HepG2 (cell line): ENCODE measurements at places on chromosomes 4 and X.
A peak's percentile ranks its signal among the peaks of the same experiment; 100 is the strongest.

DNA sequence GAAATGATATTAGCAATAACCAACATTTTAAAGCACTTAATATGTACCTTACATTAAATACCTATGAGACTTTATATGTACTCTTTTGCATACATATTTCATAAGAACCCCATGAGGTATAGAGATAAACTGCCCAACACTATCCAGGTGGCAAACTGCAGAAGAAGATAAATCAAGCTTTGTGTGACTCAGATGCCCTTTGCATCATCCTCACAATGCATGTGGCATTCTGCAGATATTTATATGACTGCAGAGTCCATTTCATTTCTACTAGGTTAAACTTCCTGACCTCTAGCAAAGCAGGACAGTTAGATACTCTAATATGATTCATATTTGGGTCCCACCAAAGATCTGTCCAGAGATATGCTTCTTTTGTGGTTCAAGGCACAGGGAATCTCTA lies 85.6 kb upstream of the RASGEF1B start:
- no peak for DNase-seq

- DNase-seq = no peak
These were observed 6.1 kb upstream of the SRPK3 start for GRCh38 chrX:153774576-153775292.

GRCh38 chr4:169045862-169046584 lies 36.0 kb upstream of the CBR4 start:
- DNase-seq = no peak

- DNase-seq = no peak
These were observed 50.9 kb downstream of the ENPP6 start for GRCh38 chr4:184166736-184167135.

DNA sequence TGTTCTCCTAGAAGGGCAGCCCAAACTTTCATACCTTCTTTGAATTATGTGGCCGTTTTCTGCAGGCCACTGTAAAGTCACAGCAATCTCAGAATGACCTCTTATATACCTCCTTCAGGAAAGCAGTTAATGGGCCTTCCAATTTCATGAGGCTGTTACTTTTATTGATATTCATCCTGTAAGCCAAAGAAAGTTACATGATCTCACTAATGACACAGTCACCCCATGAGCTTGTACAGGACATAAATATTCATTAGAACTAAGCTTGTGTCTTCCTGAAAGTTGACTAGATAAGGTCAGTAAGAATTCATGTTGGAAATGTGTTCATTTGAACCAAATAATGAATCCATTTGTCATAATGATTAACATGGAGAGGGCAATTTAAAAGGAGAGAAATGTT lies 283.1 kb upstream of the NWD2 start:
- DNase-seq = no peak

DNA sequence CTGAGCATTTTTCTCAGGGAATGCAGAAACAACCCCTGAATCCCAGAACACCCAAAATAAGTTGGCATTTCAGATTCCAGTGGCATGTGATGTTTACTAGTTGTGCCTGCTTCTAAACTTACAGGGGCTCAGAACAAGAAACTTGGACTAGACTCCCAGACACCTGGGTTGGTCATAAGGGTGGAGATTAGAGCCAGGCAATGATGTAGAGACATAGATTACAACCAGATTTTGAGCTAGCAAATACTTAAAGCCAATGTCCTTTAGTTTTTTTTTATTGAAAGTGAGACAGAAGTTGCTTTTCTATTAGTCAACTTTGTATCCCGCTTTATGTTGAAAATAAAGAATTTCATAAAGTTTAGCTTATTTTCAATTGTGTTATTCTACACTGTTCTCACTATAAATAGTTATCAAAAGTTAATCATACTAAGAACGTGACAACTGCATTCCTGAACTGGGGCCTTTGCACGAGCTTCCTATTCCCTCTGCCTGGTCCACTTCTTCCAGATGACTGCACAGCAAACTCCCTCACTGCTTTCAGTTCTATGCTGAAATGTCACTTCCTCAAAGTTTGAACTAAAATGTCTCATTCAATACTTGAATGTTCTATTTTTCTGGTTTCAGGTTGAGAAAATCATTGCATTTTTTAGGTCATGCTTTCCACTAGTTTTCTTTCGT lies 224.7 kb upstream of the PPP1R2C start:
- no peak for DNase-seq

- no peak for DNase-seq
These were observed 166.7 kb upstream of the SH3RF1 start for GRCh38 chr4:169437299-169438047.

DNA sequence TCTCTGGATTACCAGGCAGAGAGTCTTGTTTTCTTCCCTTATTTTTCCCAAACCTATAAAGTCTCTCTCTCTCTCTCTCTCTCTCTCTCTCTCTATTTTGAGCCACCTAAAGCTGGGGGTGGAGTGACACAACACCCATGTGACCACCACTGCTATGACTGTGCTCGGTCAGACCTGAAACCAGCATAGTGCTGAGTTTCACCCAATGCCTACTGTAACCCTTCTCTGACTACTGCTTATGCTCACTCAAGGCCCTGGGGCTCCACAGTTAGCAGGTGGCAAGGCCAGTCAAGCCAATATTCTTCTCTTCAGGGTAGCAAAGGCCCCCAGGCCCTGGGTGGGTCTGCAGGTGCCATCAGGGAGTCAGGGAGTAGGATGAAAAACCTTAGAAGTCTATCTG lies 114.7 kb upstream of the ARMCX2 start:
- DNase-seq = no peak

- DNase-seq = no peak
These were observed 132.8 kb downstream of the ARHGEF9 start for GRCh38 chrX:63652086-63652765.

DNA sequence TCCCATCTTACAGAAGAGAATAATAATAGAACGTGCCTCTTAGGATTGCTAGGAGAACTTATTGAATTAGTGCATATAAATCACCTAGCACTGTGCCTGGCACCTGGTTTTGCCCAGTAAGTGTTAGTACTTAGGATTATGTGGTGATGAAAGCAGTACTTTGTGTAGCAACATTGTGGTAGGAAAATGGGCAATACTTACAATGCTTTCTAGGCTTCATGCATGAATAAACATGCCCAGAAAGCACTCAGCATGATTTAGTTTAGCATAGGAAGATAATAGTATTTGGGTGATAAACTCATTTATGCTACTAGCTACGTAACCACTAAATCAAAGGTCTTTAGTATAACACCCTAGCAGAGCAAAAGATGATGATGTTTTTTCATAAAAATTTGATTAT lies 105.6 kb downstream of the NEUROG2 start:
- no peak for DNase-seq

GRCh38 chr4:7612311-7612897 lies 177.7 kb upstream of the PSAPL1 start:
- no peak for DNase-seq

DNA sequence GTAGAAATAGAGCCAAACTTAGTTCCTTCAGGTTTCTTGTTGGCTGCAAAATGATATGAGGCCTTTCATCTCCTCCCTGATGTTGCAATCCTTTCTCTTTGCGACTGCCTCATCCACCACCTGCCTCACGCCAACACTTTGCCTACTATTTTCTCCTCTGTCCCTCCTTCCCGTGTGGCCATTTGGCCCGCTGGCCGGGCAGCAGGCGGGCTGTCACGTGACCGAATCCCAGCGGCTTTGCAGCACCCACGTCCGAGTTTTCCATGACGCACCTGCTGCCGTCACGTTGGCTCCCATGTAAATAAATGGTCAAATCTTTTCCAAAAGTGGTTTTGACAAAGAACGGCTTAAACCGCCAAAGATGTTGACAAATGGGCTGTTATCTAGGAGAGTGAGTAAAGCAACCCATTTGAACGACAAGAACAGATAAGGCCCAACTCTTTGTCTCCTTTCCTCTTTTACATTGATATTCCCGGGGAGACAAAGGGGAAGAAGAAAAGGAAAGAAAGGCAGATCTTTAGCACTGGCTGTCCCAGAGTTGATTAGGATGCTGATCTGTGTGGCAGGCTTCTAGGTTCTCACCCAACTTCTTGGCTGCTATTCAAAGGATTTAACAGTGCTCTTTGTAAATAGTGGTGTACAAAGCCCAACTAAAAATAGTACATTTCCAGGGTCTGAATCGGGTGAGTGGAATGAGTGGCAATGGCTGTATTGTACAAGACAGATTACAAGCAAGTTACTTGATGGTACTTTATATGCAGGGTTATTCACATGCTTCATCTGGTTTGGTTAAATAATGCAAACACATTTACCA lies 174.2 kb upstream of the JADE1 start:
- peak; percentile 15 for DNase-seq

GRCh38 chrX:40174854-40175510 lies 77.2 kb upstream of the BCOR start:
- DNase-seq = peak; percentile 22

DNA sequence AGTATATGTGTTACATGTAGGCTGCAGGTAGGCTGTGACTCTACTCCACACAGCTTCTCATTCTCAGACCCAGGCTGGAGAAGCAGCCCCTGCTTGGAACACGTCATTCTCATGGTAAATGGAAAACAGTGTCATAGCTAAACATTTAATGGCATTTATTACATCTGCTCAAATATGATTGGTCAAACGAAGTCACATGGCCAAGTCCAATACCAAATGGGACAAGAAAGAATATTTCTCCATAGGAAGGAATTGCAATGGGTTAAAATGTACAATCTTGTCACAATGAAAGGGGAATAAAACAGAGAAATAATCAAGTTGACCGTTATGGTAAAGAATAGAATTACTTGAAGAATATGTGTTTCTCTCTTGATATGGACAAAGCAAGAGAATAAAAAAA lies 198.6 kb downstream of the ANAPC10 start:
- DNase-seq = no peak

DNA sequence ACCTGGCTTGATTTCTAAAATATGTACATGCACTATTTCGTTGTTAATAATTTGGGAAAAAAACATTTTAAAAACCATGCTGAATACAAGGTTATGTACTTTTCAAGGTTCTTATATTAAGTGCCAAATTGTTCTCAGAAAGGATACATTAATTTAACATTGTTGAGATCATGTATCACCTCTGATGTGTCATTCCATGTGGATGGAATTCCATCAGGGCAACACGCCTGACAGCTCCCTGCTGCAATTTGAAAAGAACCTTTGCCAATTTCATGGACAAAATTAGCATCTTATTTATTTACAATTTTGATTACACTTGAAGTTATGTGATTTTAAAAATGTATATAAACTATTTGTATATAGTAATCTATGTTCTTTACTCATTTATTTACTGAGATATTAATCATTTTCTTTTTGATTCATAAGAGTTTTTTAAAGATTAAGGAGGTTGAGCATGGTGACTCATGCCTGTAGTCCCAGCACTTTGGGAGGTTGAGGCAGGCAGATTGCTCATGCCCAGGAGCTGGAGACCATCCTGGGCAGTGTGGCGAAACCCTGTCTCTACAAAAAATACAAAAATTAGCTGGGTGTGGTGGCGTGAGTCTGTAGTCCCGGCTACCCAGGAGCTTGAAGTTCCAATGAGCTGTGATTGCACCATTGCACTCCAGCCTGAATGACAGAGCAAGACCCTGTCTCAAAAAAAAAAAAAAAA lies 142.8 kb downstream of the ENPP6 start:
- DNase-seq = no peak

- no peak for DNase-seq
These were observed 23.7 kb upstream of the UBA1 start for GRCh38 chrX:47169726-47170515.

- peak; percentile 66 for DNase-seq
These were observed 16.2 kb downstream of the GATB start for GRCh38 chr4:151744614-151745013.

DNA sequence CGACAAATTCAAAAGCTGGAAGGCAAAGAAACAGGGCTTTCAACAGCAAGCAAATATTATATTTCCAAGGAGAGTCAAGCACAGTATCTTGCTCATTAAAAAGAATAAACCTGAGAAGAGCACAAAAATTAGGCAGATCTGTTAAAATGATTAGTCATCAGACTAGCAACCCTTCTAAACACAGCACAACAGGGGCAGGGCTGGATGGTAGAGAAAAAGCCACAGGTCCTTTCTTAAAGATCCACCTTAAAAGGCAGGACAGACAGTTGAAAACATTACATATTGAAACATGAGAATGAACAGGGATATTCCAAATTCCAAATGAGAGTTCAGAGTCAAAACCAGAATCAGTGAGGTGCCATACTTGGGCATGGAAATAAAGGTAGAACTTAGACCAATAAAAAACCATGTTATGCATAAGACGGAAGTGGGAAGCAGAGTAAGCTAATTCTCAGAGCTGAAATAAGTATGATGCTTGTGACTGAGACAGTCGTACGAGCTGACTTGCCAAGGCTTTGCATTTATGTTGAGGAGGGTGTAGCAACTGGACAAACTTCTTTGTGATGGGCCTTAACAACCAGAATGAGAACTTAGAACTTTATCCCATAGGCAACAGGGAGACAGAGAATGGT lies 126.9 kb upstream of the FAM9B start:
- DNase-seq = no peak

GRCh38 chr4:112277705-112278448 lies 7.8 kb downstream of the TIFA start:
- no peak for DNase-seq

- DNase-seq = no peak
These were observed 591 bp upstream of the TSPAN7 start for GRCh38 chrX:38560776-38561125.

DNA sequence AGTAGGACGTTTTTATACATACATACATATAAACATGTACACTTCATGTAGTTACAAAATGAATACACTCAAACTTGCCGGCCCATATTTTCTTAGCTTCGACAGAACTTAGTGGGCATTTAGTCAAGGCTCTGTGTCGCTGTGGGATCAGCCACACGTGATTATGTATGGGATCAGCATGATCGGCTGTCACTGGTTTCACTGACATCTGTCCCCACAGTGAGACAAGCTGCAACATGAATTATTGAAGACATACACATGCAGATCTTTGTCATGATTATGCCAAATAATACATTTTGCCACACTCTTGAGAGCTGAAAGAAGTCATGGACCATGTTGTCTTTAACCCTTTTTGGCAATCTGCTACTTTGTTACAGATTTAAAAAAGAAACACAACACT lies 38.2 kb upstream of the NAA11 start:
- no peak for DNase-seq

DNA sequence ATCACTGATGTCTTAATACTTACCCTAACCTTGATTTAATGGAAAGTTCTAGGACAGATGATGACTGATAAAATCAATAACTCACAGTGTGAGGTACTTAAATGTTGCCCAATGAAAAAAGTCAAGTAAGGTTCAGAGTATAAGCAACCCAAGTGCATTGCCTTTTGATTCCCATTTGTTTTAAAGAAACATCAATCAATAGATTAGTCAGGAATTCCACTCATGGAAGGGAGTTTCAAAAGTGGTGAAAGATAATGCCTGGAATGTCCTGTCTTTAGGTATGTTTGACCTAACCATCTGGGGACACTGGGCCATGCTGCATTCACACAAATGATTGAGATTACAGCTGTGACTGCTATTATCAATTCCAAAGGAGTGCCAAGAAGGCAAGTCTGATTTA lies 259.7 kb downstream of the PPARGC1A start:
- DNase-seq = no peak

DNA sequence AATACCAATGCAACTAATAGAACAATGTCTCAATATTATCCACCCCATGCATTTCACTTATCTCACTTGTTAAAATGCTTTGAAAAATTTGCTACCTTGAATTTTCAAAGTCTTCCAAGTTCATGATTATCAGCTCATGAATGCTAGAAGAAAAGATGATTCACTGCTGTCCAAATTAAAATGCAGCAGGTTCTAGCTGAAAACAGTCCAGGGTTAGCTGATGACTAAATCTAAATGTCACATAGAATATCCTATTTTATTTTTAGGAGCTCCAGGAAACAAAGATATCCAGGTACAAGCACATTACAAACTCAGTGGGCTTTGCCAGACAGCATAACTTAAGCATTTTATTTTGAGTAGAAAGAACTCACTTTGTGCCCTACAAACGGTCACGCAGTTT lies 38.0 kb upstream of the SPARCL1 start:
- no peak for DNase-seq
